ENCODE measurements at places on chromosomes 12 and 14. TPM values are rescaled to one million over a fixed set of nuclear protein-coding genes. Genes with fewer than 3 reads are reported as not detected.

Gene RND1
- total RNA-seq: 5.1 TPM

Gene BDKRB1
- 0.48 TPM for total RNA-seq

Gene STAC3
- 0.36 TPM for total RNA-seq

Gene KCNH5
- total RNA-seq: not detected

Gene PLD4
- 0.05 TPM for total RNA-seq

Gene AICDA
- total RNA-seq: 0.15 TPM

Gene STON2
- total RNA-seq: 2.6 TPM

Gene PTCSC3
- total RNA-seq: not detected

Gene CLEC1B
- not detected for total RNA-seq

Gene SUOX
- 7.9 TPM for total RNA-seq

Gene KRT71
- total RNA-seq: not detected

Gene MFAP5
- total RNA-seq: 0.12 TPM

Gene ZNF26
- 8.7 TPM for total RNA-seq

Gene KCNA1
- not detected for total RNA-seq

Gene PROX2
- not detected for total RNA-seq

Gene TCTN2
- 12.8 TPM for total RNA-seq

Gene SLC39A5
- not detected for total RNA-seq

Gene AGAP2
- 0.12 TPM for total RNA-seq

Gene ASPG
- total RNA-seq: not detected

Gene NXPH4
- total RNA-seq: 4.1 TPM

Gene RBM19
- 16.6 TPM for total RNA-seq

Gene NRL
- total RNA-seq: 0.59 TPM

Gene NTN4
- total RNA-seq: 36.5 TPM

Gene P2RX2
- not detected for total RNA-seq

Gene ATP2A2
- total RNA-seq: 277 TPM

Gene KRT3
- 0.03 TPM for total RNA-seq

Gene C1QL4
- total RNA-seq: 5.5 TPM

Gene DLK1
- 0.31 TPM for total RNA-seq

Gene ACRBP
- not detected for total RNA-seq

Gene ANKRD13A
- 16.2 TPM for total RNA-seq

Gene DRAM1
- 20.4 TPM for total RNA-seq

Gene GLI1
- 5.6 TPM for total RNA-seq

Gene SLC22A17
- total RNA-seq: 6.1 TPM

Gene RERG
- 0.25 TPM for total RNA-seq

All from A549 treated with Hydrocortisone at 1 μM for 4 hours (cell line).